ENCODE measurements at places on chromosomes 16 and 17.

DNA sequence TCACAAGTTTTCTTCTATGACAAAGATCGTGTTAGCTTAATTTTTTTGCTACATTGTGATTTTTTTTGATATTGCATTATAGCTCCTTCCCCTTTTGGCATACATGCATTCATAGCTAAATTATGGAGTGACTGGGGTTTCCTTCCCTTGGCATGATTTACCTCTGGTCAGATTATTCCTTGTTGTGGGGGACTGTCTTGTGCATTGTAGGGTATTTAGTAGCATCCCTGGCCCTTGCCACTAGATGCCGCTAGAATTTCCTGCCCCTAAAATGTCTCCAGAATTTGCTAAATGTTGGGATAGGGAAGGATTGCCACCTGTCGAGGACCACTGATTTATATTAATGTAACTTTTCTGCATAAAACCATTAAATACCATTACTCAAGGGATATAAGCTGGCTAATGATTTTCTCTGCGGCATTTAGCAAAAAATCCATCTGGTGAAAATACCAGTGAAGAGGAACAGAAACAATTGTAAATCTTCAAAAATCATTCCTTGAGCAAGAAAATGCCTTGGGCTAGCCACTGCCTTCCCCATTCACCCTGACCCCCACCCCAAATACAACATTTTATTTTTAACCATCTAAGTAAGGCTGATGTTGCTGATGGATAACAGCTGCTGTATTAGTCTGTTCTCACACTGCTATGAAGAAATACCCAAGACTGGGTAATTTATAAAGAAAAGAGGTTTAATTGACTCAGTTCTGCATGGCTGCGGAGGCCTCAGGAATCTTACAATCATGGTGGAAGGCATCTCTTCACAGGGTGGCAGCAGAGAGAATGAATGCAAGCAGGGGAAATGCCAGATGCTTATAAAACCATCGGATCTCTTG lies 195.2 kb downstream of the MAP2K6 start:
- no peak for DNase-seq

DNA sequence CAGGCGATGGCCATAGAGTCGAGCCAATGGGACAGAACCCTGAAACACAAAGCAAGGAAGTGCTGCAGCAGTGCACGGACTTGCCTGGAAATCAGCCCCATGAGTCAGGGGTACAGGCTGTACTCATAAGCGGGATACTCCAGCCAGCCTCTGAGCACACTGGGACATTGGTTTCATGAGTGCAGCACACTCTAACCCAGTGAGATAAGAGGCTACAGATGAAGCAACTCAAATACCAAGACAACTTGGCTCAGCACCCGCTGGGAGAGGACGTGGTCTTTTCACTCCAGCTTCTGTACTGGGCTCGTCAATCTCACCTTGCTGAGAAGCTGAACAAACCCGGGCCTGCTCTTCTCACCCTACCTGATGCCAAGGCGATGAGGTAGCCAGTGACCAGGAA lies 98.2 kb downstream of the AXIN2 start:
- no peak for DNase-seq

- DNase-seq, result no peak
Measured at GRCh38 chr17:49312722-49313121, 49.3 kb downstream of the ZNF652 start.

DNA sequence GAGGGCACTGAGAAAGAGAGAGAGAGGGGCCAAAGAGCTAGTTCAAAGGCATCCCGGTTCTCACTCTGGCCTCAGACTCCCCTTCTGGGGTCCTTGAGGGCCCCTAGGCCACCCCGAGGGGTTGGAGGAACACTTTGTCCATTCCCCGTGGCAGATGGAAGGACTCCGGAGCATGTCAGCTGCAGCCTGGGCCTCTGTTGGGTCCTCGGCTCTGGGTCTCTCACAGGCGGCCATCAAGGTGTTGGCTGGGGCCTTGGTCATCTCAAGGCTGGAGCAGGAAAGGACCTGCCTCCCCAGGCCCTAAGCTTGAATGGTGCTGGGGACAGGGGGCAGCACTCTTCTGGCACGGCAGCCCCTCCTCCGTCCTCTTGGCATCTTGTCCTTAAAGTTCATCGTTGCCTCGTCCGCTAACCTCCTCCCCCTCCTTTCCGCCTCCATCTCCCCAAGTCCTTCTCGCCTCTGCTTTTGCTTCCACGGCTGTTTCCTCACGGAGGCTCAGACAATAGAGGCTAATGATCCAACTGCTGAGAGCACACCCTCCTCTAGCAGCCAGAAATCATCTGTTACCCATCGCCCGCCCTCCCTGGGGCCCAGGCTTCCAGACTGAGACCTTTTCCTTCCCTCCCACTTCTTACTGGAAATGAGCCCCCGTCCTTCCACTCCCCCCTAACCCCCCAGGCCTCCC lies 23.3 kb downstream of the CCR7 start:
- no peak for DNase-seq

- no peak for DNase-seq
Measured at GRCh38 chr16:89050119-89050867, 43.4 kb upstream of the ACSF3 start.

- DNase-seq, result no peak
Measured at GRCh38 chr16:83245061-83245460, 562.7 kb upstream of the HSBP1 start.

DNA sequence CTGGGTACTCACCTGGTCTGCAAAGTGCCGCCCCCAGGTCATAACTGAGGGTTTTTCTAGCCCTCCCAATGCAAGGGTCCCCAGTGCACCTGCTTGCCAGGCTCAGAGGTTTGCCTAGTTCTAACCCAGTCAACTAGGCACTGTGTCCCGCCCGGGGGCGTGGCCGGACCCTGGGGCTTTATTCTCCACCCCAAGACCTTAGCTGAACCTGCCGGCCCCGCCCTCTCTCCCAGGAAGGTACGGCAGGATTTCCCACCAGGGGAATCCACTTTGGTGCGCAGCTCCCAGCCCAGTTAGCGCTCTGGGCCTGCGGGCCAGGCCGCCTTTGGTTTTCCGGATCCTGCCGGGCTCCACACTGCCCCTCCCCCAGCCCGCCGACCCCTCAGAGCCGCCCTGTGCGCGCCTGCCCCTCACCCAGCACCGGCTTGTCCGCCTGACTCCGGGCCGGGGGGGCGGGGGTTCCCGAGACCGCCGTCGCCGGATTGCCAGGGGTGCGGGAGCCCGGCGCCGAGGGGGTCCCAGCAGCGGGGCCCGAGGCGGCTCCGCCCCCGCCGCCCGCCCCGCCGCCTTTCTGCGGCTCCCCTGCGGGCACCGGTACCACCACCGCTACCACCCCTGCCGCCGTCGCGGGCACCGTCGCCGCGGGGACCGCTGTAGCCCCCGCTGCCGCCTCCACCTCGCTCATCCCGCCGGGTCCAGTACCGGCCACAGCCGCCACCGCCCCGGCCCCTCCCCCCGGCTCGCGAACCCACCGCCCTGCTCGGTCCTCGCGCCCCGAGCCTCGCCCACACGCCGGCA lies 424 bp downstream of the YBX2 start:
- DNase-seq, result no peak

DNA sequence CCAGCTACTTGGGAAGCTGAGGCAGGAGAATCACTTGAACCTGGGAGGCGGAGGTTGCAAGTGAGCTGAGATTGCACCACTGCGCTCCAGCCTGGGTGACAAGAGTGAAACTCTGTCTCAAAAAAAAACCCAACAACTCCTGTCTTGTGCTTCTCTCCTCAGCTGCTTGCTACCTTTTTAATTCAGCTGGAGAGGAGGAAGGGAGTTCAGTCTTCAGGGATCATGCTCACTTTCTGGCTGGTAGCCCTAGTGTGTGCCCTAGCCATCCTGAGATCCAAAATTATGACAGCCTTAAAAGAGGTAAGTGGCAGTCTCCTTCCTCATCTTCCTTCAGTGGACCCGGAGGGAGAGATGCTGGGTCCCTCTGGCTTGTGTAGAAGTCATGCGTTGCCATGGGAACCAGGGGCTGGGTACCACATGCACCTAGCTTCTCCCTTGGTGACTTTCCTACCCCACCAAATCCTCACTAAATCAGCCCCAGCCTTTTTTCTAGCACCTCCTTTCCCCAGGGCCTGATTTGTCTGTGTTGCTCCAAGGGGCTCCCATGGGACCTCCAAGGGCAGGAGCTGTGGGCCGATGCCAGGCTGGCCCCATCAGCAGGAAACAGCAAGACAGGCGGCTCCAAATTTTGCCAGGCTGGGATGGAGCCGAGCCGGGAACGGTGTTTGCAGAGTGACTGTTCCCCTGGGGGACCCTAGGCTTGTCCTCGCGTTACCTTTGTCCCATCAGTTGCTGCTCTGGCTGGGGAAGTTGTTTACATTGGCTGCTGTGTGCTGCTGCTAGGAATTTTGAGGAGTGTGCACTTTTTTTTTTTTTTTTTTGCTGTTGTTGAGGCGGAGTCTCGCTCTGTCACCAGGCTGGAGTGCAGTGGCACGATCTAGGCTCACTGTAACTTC lies 65.2 kb downstream of the ABCC1 start:
- DNase-seq, result no peak

- DNase-seq, result no peak
Measured at GRCh38 chr17:81365148-81365600, 30.1 kb upstream of the BAHCC1 start.

DNA sequence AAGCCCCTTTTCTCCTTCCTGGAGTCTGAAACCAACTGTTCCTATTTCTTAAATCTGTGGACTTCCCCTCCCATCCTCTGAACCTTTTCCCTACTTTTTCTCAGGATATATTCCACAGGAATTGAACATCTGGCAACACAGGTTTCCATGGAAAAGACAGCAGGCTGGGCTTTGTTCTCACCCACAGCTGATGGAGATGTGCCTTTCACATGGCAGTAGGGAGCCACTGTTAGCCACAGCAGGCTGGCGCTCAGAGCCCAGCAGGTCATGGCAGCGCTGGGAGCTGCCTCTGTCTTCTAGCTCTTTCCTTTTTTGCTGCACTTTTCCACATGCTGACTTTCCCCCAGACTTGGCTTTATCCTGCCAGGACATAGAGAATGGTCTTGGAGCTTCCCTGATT lies 116.4 kb upstream of the NLRP1 start:
- DNase-seq, result no peak

GRCh38 chr17:16483021-16483645 lies 8.9 kb downstream of the LRRC75A start:
- no peak for DNase-seq

DNA sequence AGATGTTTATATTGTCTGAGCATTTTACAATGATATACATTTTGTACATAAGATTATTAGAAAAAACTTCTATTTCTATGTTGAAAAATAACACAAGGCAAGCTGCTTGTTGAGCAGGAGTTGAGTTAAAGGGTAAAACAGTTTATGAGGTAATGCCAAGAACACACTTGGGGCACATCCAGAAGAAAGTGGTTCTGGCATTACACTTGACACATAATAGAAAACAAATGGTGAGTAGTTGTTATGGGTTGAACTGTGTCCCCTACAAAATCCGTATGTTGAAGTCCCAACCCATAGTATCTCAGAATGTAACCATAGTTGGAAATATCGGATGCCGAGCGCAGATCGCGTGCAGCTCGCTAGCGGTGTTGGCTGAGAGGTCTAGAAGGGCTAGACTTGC lies 354.3 kb upstream of the GOT2 start:
- no peak for DNase-seq

- DNase-seq, result no peak
Measured at GRCh38 chr16:30368792-30369090, 1.6 kb downstream of the TBC1D10B start.

DNA sequence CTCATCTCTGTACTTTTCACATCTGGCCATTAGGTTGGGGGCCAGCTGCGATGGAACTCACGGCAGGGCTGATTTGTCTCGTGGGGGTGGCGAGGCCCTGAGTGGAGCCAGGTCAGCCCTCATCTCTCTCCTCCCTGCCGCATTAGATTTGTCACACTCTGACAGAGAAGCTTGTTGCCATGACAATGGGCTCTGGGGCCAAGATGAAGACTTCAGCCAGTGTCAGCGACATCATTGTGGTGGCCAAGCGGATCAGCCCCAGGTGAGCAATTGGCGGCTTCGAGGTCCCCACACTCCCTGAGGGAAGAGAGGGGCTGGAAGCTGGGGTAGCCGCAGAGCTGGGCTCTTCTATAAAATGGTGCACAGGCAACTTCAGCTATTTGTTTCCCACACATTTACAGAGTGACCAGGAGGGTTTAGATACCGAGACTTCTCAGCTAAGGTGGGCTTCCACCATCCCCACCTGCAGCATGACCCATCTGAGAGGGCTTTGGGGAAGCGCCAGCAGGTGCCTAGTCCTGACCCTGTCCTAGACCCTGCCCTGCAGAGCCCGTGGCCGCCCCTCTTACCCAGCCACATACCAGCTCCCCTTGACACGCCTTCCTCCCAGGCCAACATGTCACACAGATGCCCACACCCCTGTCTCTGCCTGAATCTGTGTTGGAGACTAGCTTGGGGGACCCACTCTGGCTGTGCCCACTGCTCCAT lies 8.4 kb downstream of the TMEM98 start:
- DNase-seq, result no peak

- DNase-seq, result no peak
Measured at GRCh38 chr16:3983081-3983520, 102.6 kb upstream of the CREBBP start.

- DNase-seq, result no peak
Measured at GRCh38 chr17:82445542-82445941, 5.0 kb downstream of the CYBC1 start.

- DNase-seq, result no peak
Measured at GRCh38 chr16:2250652-2251295, 613 bp downstream of the ECI1 start.
